Astrocyte (in vitro differentiated cells and primary cell): ENCODE measurements at places on chromosomes 2 and 18. TPM values are rescaled to one million over a fixed set of nuclear protein-coding genes. Genes with fewer than 3 reads are reported as not detected.
A peak's percentile ranks its signal among the peaks of the same experiment; 100 is the strongest.

- no peak overlapping the region for H3K4me3 ChIP-seq
- no peaks in the 10 kb centered on the region for H3K36me3 ChIP-seq
- no peak overlapping the region for H3K27ac ChIP-seq
- DNase-seq, result peak; percentile 20
- peaks cover 2% of the 10 kb centered on the region for H3K27me3 ChIP-seq
- no peaks in the 10 kb centered on the region for H3K4me1 ChIP-seq
Observed at GRCh38 chr18:887716-888115, 17.0 kb upstream of the ADCYAP1 start.

DNA sequence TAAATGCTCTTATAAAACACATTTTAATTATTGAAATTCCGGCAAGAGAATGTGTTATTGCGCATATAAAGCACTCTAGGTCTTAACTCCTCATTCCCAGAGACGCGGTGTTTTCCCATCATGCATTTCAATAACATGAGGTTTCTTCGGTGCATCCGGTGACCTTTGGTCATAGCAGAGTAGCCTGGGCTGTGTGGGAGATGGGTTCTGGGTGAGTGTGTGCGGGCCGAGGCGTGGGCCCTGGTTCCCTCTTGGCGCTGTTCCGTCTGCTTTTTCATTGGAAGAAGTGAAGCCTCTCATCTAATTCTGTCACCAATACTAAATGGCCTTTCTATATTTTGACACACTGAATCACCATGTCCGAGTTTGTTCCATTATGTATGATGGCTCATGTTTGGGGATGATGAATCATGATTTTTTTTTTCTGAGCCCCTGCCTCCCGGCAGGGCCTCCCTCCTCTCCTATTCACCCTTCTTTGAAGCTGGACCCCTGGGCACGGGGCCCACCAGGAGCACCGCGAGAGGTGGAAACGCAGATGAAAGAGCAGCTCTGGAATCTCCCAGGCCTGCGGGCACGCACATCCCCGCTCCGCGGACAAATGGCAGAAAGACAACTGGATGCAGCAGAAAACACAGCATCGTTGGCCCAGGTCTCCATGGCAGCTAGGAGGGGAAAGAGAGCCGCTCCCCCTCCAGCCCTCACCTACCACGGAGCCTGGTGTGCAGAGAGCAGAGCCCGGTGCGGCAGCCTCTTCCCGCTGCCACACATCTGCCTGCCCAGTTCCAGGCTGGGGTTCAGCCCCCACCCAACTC is 85.8 kb upstream of the HPCAL1 start:
- H3K27me3 ChIP-seq, result peaks cover 3% of the 10 kb centered on the region
- no peaks in the 10 kb centered on the region for H3K36me3 ChIP-seq
- H3K4me3 ChIP-seq, result no peak overlapping the region
- peak; percentile 27 for DNase-seq
- no peak overlapping the region for H3K27ac ChIP-seq

GRCh38 chr18:50069422-50069821 is 125.5 kb downstream of the MYO5B start:
- no peaks in the 10 kb centered on the region for H3K36me3 ChIP-seq
- DNase-seq, result no peak
- peaks cover 9% of the 10 kb centered on the region for H3K27me3 ChIP-seq
- no peaks in the 10 kb centered on the region for H3K4me1 ChIP-seq
- no peak overlapping the region for H3K27ac ChIP-seq

DNA sequence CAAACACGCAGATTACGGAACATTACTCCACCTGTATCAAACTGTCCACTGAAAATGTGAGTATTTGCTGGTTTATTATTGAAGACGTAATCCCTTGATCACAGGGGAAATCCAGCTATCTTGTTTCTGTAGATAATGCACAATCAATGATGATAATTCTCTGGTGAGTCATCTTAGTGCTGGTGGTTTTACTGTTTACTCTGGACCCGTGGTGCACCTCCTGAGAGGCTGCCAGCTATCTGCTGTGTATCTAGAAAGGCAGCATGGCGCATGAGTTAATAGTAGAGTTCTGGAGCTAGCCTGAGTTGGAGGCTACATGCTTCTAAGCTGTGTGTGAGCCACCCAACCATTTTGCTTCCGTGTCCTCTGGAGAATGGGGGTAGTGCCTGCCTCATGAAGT is 6.5 kb downstream of the NCAPH start:
- H3K4me1 ChIP-seq, result peaks cover 13% of the 10 kb centered on the region
- peaks cover 10% of the 10 kb centered on the region for H3K36me3 ChIP-seq
- H3K27ac ChIP-seq, result no peak overlapping the region
- H3K27me3 ChIP-seq, result no peaks in the 10 kb centered on the region

The NYAP2 gene
- 0.14 and 0.19 TPM in 2 replicates for total RNA-seq

DNA sequence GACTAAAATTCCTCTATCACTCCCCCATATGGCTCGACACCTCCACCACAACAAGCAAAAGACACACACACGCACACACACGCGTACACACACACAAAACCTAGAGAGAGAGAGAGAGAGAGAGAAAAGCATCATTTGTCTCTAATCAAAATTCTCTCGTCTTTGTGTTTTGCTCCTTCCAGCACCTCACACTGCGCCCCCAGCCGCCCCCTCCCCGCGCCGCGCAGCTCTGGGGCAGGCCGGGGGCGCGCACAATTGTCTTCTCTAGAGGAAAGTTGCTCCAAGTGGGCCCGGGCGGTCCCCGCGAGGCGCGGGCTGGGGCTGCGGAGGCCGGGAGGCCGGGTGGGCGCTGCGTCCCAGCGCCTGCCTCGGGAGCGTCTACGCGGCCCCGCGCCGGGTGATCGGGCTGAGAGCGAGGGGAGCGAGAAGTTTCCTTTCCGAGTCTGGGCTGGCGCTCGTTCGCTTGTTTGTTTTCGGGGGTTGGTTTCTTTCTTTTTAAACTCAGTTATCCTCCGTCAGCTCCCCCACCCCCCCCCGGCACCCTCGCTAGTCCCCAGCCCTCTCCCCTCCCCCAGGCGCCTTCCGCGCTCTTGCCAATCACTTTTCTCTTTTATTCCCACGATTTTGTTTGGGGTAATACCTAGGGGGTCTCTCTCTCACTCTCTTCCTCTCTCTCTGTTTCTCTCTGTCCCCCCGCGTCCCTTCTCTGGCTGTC is 4.1 kb downstream of the ZEB2 start:
- H3K36me3 ChIP-seq, result no peaks in the 10 kb centered on the region
- peak; percentile 73 for DNase-seq
- peak overlapping the region; percentile 73 for H3K4me3 ChIP-seq
- peaks cover 9% of the 10 kb centered on the region for H3K27me3 ChIP-seq
- peaks cover 54% of the 10 kb centered on the region for H3K4me1 ChIP-seq

GRCh38 chr2:128607911-128608506 is 289.3 kb upstream of the HS6ST1 start:
- no peak overlapping the region for H3K4me3 ChIP-seq
- no peaks in the 10 kb centered on the region for H3K36me3 ChIP-seq
- H3K4me1 ChIP-seq, result peaks cover 2% of the 10 kb centered on the region
- no peak for DNase-seq
- H3K27me3 ChIP-seq, result no peaks in the 10 kb centered on the region

- no peak for DNase-seq
- peak overlapping the region; percentile 77 for H3K27ac ChIP-seq
- H3K4me1 ChIP-seq, result peaks cover 33% of the 10 kb centered on the region
- H3K36me3 ChIP-seq, result no peaks in the 10 kb centered on the region
Observed at GRCh38 chr2:201932511-201932910, 101.1 kb upstream of the FZD7 start.

- H3K4me3 ChIP-seq, result no peak overlapping the region
- no peak for DNase-seq
- H3K4me1 ChIP-seq, result no peaks in the 10 kb centered on the region
- H3K27me3 ChIP-seq, result peaks cover 3% of the 10 kb centered on the region
- H3K27ac ChIP-seq, result no peak overlapping the region
Observed at GRCh38 chr18:79819968-79820351, 22.2 kb downstream of the KCNG2 start.

GRCh38 chr2:149200109-149200520 is 130.3 kb upstream of the LYPD6 start:
- H3K27me3 ChIP-seq, result no peaks in the 10 kb centered on the region
- H3K27ac ChIP-seq, result no peak overlapping the region
- H3K36me3 ChIP-seq, result no peaks in the 10 kb centered on the region
- H3K4me3 ChIP-seq, result no peak overlapping the region
- peak; percentile 26 for DNase-seq
- H3K4me1 ChIP-seq, result peaks cover 5% of the 10 kb centered on the region

The TANC1 gene
- 45.0 and 45.2 TPM in 2 replicates for total RNA-seq

The UGT1A1 gene
- not detected in 2 replicates for total RNA-seq

- H3K27ac ChIP-seq, result peak overlapping the region; percentile 97
- H3K27me3 ChIP-seq, result no peaks in the 10 kb centered on the region
- peak overlapping the region; percentile 97 for H3K4me3 ChIP-seq
- no peaks in the 10 kb centered on the region for H3K36me3 ChIP-seq
- DNase-seq, result no peak
- peaks cover 35% of the 10 kb centered on the region for H3K4me1 ChIP-seq
Observed at GRCh38 chr2:28751956-28752630, 463 bp downstream of the PPP1CB start.

- no peak overlapping the region for H3K4me3 ChIP-seq
- no peak for DNase-seq
- no peak overlapping the region for H3K27ac ChIP-seq
- no peaks in the 10 kb centered on the region for H3K36me3 ChIP-seq
- H3K4me1 ChIP-seq, result no peaks in the 10 kb centered on the region
Observed at GRCh38 chr2:198220763-198221610, 416.6 kb downstream of the PLCL1 start.

GRCh38 chr18:62249478-62250097 is 62.5 kb downstream of the RELCH start:
- H3K4me3 ChIP-seq, result no peak overlapping the region
- peak; percentile 49 for DNase-seq
- H3K4me1 ChIP-seq, result no peaks in the 10 kb centered on the region
- peaks cover 8% of the 10 kb centered on the region for H3K36me3 ChIP-seq

DNA sequence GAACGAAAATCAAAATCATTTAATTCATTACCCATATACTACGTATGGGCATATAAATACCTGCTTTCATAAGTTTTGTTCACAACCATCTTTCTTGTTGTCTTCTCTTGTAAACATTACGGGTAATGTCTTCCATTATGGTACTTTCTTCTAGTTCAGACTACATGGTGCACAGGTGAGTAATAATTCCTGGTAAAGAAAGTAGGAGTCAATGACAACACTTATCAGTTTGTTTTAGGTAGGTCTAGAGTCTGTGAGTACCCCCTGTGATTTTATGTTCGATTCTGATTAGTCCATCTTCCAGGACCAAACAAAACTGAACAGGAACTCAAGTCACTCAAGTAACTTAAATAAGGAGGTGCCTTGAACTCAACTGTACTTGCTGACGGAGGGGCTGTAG is 25.2 kb upstream of the CTLA4 start:
- no peaks in the 10 kb centered on the region for H3K36me3 ChIP-seq
- H3K4me1 ChIP-seq, result no peaks in the 10 kb centered on the region
- no peaks in the 10 kb centered on the region for H3K27me3 ChIP-seq
- H3K27ac ChIP-seq, result no peak overlapping the region
- no peak for DNase-seq
- no peak overlapping the region for H3K4me3 ChIP-seq

- no peak overlapping the region for H3K27ac ChIP-seq
- peaks cover 27% of the 10 kb centered on the region for H3K27me3 ChIP-seq
- no peak overlapping the region for H3K4me3 ChIP-seq
- H3K4me1 ChIP-seq, result peaks cover 4% of the 10 kb centered on the region
- no peaks in the 10 kb centered on the region for H3K36me3 ChIP-seq
Observed at GRCh38 chr2:174717916-174718315, 46.4 kb downstream of the CHRNA1 start.

The RETREG2 gene
- total RNA-seq, result 54.8 and 55.2 TPM in 2 replicates

GRCh38 chr2:204871231-204871953 is 326.1 kb downstream of the PARD3B start:
- no peak overlapping the region for H3K27ac ChIP-seq
- no peak overlapping the region for H3K4me3 ChIP-seq
- H3K27me3 ChIP-seq, result no peaks in the 10 kb centered on the region
- no peaks in the 10 kb centered on the region for H3K36me3 ChIP-seq
- DNase-seq, result peak; percentile 30

The CYP26B1 gene
- total RNA-seq, result 0.77 and 1.2 TPM in 2 replicates

DNA sequence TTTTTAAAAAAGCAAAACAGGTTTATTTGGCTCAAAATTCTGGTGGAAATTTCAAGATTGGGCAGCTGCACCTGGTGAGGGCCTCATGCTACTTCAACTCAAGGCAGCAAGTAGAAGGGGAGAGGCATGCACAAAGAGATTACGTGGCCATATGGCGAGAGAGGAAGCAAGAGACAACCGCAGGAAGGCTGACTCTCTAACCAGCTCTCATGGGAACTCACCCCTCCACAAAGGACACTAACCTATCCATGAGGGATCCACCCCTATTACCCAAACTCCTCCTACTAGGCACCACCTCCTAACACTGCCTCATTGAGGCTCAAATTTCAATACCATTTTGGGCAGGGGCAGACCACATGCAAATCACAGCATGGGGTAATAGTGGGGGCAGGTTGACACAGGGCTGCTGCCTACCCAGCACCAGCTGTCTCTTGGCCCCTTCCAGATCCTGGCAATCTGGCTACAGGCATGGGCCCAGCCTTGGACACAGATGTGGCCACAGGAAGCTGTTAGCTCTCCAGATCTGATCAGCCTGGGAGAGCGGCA is 2.0 kb upstream of the CAPN10 start:
- H3K4me1 ChIP-seq, result peaks cover 39% of the 10 kb centered on the region
- H3K36me3 ChIP-seq, result no peaks in the 10 kb centered on the region
- no peak for DNase-seq
- no peaks in the 10 kb centered on the region for H3K27me3 ChIP-seq
- H3K27ac ChIP-seq, result no peak overlapping the region
- no peak overlapping the region for H3K4me3 ChIP-seq

DNA sequence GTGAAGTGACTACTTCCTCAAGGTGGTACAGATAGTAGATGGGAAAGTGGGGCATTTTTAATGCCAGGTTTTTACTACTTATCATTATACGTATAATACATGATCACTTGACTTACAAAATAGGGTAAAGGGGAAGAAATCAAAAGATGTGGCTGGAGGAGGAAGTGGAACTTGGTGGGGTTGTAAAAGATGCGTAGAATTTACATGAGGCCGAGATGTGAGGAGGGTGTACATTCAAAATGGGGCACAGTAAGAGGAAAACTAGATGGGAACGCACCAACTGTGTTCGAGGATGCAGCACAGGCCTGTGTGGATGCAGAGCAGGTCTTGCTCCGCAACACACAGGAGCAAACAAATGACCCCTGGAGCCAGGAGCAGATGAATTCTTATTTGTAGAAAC is 403.3 kb downstream of the TXNL1 start:
- H3K4me1 ChIP-seq, result peaks cover 8% of the 10 kb centered on the region
- H3K27me3 ChIP-seq, result no peaks in the 10 kb centered on the region
- no peaks in the 10 kb centered on the region for H3K36me3 ChIP-seq

DNA sequence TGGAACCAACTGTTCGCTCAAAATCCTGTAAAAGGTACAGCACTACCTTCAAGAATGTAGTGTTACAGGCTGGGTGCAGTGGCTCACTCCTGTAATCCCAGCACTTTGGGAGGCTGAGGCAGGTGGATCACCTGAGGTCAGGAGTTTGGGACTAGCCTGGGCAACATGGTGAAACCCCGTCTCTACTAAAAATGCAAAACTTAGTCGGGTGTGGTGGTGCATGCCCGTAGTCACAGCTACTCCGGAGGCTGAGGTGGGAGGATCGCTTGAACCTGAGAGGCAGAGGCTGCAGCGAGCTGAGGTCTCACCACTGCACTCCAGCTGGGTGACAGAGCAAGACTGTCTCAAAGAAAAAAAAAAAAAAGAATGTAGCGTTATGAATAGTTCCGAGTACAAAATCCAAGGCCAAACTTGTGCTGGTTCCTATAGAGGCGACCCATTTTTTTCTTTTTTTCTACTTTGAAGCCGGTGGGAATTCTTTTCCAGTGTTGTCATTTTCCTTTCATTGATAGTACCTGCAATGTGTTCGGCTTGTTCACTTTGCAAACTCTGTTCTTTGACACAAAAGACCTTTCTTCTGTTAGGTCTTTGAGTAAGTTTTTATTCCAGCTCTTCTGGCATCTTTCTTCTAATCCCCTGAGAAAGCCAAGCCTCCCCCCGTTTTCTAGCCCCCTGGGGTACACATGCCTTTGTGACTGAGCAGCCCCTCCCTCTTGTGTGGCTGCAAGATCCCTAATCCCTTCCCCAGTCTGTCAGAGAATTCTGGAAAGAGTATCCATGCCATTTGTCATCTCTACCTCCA is 25.1 kb downstream of the INPP5D start:
- no peaks in the 10 kb centered on the region for H3K27me3 ChIP-seq
- H3K4me3 ChIP-seq, result no peak overlapping the region
- H3K27ac ChIP-seq, result no peak overlapping the region
